ENCODE measurements at places on chromosomes 3 and 15. TPM values are rescaled to one million over a fixed set of nuclear protein-coding genes. Genes with fewer than 3 reads are reported as not detected.

Gene DPH6
- total RNA-seq, result 13.5 TPM

Gene ESYT3
- total RNA-seq, result 0.51 TPM

- peak; percentile 42 for DNase-seq
Observed at GRCh38 chr3:174229916-174230315, 629.2 kb upstream of the NAALADL2 start.

- no peak for DNase-seq
Observed at GRCh38 chr3:52886049-52886730, 11.2 kb downstream of the STIMATE start.

DNA sequence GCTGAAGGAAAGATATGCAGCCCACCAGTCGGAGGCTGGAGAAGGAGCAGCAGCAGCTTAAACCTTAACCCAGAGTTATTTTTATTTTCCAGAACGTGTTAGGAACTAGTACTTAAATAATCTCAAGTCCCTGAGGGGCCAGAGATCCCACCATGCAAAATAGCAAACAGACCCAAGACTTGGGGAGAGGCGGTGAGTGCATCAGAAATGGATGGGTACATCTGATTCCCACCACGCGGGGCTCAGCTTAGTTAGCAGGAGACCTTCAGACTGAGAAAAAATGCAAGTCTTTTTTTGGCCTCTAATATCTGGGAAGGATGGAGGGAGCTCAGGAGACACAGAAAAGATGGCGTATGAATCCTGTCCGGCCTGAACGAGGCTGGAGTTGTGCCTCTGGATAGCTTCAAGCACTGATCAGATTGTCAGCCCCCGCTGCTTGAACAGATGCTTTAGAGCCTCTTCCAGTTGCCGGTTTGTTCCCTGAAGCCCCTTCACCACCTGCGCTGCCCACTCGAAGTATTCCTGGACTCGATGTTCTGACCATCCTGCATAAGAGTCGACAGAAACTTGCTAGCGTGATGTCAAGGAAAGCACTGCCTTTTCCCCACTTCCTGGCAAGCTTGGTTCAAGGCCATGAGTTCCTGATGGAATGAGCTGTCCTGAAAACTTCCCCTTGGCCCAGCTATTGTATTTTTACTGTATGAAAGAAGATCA lies 1.3 kb downstream of the HDDC3 start:
- no peak for DNase-seq

DNA sequence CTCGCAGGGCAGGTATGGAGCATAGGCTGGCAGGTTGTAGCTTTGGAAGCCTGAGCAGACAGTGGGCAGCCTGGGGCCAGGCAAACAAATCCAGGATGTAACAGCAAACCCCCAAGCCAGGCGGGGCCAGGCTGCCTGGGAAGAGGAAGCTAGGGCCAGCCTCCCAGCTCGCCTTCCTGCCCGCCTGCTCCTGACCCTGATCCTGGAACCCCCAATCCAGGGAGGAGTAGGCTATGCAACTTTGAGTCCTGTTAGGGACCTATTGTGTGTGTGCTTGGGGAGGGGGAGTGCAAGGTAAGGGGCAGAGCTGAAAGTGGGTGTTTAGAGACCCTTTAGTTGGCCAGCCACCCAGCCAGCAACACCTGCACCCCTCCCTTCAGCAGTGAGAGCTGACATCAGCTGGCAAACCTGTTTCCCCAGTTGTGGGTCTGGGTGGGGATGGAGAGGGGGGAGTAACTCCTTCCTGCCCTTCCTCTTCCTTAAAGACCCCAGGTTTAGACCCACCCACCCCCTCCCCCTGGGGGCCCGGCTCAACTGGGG lies 2.5 kb downstream of the NBEAL2 start:
- DNase-seq, result no peak

- no peak for DNase-seq
Observed at GRCh38 chr3:150210461-150211110, 197.5 kb upstream of the TSC22D2 start.

DNA sequence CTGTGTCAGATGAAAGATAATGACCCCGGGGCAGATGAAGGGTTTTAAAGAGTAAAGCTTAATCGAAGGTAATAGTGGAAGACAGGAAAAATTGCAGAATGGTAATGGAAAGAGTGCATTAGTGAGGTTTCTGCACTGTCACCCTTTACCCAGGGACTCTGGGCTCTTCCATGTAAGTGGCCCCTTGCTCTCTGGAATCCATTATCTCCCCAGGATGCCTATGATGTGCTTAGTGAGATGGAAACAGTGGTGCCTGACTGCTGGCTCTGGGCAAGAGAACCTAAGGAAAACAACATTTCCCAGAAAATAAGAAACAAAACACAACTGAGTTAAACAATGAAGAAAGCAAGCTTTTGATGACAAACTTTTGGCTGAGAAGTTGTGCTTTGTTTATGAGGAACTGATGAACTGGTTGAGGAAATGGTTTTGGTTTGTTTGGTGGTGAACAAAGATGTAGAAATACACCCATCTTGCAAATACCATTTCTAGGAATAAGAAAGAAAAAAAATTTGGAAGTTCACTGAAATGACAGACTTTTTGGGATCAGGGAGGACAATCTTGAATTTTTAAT lies 119.9 kb upstream of the RASGRP1 start:
- no peak for DNase-seq

GRCh38 chr3:25910997-25911396 lies 121.1 kb downstream of the OXSM start:
- peak; percentile 13 for DNase-seq

GRCh38 chr3:112346491-112347122 lies 13.7 kb downstream of the CD200 start:
- no peak for DNase-seq

- DNase-seq, result no peak
Observed at GRCh38 chr3:171508676-171509075, 48.5 kb upstream of the TNIK start.

GRCh38 chr3:152960684-152961083 lies 125.8 kb downstream of the P2RY1 start:
- DNase-seq, result no peak

Gene NOX5
- 0.33 TPM for total RNA-seq

GRCh38 chr3:129694228-129694627 lies 87.8 kb upstream of the PLXND1 start:
- no peak for DNase-seq

- no peak for DNase-seq
Observed at GRCh38 chr3:40691452-40691861, 166.7 kb downstream of the ZNF621 start.

GRCh38 chr15:63672369-63672768 lies 75.2 kb downstream of the FBXL22 start:
- DNase-seq, result no peak

GRCh38 chr3:176919836-176920765 lies 277.2 kb downstream of the TBL1XR1 start:
- peak; percentile 86 for DNase-seq

GRCh38 chr3:81829937-81830336 lies 68.5 kb upstream of the GBE1 start:
- DNase-seq, result no peak

Gene KCNAB1
- 0.33 TPM for total RNA-seq

Gene LIPH
- total RNA-seq, result under 0.01 TPM

DNA sequence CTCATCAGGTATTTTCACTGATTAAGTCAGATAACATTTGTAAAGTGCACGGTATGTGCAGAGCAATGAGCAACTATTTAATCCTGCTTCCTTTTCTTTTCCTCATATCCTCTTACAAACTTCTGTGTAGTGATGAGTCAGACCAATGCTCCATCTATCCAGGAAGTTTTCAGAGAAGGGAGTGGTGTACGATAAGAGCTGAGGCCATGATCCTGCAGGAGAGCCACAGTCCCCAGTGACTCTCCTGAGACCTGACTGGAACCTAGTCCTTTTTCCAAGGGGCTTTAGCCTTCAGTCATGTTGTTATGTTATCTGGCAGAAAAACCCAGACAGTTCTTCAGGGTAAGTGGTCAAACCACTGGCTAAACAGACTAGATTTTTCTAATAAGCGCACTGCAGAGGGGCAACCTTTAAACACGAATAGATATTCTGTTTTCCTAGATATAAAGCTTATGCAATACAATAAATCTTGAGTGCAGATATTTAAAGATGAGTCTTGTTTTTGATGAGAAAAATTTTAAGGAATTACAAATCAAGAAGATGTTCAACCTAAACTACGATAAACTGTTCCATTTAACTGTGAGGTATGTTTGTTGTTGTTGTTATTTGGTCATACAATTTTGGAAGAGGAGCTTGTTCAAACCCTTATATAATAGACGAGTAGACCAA lies 110.5 kb upstream of the RAP2B start:
- DNase-seq, result peak; percentile 73

Gene MASP1
- 328 TPM for total RNA-seq

DNA sequence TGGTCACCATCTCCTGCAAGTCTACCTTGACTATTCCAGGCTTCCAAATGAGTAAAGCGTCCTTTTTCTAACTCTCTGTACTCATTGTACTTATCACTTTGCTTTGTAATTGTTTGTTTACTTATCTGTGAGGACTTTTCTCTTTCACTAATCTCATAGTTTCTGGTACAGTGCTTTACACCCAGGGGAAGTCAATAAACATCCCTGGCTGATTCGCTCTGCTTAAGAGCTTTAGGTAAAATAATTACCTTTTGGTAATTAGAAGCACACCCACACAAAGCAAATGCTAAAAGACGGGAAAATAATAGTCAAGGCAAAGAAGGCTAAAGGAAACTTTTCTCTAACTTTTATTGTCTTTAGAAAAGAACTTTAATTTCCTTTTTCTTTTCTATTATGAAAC lies 466.9 kb upstream of the ROBO1 start:
- no peak for DNase-seq

GRCh38 chr3:128278761-128279600 lies 125.7 kb downstream of the EEFSEC start:
- peak; percentile 89 for DNase-seq

GRCh38 chr3:164737174-164737573 lies 341.1 kb downstream of the SI start:
- DNase-seq, result no peak

Gene IL17RE
- total RNA-seq, result 0.99 TPM

DNA sequence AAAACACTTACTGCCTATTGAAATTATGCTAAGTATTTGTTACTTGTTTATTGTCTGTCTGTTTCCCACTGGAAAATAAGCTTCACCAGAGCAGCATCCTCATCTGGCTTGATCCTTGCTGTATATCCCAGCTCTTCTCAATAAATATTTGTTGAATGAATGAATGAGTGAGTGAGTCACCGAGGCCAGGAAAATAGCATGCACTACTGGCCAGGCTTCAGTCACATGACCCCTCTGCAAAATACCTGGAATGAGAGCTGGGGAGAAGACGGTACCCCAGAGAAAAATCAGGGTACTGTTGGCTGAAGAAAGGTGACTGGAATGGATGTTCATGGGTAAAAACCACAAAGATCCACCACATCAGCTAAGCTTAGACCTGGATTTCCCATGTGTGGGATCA lies 331.9 kb downstream of the SHQ1 start:
- no peak for DNase-seq

Gene CPA3
- not detected for total RNA-seq

DNA sequence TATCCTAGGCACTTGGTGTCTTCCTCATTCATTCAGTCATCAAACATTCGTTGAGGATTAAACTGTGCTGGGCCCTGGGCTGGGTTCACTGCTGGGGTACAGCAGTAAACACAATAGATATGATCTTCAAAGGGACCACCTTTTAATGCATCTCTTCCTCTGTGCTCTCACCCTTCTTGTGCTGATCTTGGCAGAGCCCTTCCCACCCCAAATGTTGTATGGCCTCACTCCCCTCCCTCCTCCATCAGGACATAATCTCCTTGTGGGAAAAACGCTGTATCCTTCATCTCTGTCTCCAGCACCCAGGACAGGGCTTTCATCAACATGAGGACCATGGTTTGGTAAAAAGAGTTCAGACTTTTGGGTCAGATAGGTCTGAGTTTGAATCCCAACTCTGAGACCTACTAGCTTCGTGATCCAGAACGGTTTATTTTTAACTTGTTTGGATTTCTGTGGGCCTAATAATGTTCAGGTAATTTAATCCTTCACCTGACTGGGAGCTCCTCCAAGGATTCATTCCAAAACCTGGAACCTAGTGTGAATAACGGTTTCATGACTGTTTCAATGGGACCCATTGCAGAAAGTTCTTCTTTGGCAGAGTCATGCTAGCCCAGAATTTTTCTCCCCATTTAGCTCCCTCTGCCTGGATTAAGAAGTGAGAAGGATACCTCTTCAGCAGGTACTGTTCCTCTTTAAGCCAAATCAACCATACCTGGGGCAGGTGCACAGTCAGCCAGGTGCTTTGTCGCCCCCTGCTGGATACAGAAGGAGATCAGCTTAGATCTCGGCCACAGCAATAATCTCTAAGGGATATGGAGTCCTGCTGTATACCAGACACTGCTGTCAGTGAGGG lies 5.2 kb upstream of the WNT7A start:
- DNase-seq, result no peak

- DNase-seq, result no peak
Observed at GRCh38 chr15:80932513-80932815, 57.2 kb downstream of the MESD start.

DNA sequence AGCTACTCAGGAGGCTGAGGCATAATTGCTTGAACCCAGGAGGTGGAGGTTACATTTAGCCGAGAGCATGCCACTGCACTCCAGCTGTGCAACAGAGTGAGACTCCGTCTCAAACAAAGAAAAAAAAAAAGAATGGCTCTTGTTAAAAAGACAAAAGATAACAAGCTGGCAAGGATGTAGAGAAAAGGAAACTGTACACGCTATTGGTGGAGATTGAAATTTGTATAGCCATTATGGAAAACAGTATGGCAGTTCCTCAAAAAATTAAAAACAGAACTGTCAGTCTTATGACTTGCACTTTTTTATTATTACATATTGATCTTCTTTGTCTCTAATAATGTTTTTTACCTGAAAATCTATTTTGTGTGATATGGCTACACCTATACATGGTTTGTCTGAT lies 41.9 kb downstream of the MEX3B start:
- no peak for DNase-seq

Gene DAZL
- total RNA-seq, result not detected

Gene FBXO40
- total RNA-seq, result not detected

Gene IMPG2
- total RNA-seq, result 0.33 TPM

- DNase-seq, result no peak
Observed at GRCh38 chr3:16515885-16516420, 2.5 kb upstream of the RFTN1 start.
